Prostate gland (tissue), 2 donors: ENCODE measurements at places on chromosomes 4 and X. TPM values are rescaled to one million over a fixed set of nuclear protein-coding genes. Genes with fewer than 3 reads are reported as not detected.

DNA sequence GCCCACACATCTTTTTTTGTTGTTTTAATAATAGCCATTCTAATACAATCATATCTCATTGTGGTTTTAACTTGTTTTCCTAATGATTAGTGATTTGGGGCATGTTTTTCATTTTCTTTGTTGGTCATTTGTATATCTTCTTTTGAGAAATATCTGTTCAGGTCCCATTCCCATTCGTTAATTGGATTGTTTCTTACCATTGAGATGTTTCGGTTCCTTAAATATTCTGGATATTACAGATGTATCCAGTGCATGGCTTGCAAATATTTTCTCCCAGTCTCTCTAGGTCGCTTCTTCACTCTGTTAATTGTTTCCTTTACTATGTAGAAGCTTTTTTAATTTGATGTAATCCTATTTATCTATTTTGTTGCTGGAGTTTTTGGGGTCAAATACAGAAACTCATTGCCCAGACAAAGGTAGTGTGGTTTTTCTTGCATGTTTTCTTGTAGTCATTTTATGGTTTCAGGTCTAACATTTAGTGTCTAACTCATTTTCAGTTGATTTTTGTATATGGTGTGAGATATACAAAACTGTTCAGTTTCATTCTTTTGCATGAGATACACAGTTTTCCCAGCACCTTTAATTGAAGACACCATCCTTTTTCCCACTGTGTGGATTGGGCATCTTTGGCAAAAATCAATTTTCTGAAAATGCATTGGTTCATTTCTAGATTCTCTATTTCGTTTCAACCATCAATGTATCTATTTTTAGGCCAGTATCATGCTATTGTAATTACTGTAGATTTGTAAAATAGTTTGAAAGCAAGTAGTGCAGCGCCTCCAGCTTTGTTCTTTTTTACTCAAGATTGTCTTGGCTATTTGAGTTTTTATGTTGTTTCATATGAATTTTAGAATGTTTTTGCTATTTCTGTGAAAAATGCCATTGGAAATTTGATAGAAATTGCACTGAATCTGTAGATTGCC, 195.9 kb downstream of the SCFD2 start:
- DNase-seq, result no peak

DNA sequence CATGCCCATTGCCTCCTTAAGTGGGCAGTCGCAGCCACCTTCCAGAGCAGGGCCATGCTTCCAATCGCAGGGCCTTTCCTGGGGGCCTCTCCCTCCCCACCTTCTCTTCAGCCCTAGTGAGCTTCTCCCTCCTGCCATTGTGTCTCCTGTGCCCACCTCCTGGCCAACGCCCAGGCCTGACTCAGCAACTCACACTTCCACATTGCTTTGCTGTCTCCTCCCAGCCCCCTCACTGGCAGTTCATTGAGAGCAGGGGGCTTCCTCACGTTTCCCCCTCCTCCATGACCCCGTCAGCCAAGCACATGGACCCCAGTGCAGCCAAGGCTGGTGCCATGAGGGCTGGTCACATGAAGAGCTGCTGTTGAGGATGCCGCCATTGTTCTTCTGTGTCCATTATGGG, 25.9 kb downstream of the HTRA3 start:
- no peak for DNase-seq

DNA sequence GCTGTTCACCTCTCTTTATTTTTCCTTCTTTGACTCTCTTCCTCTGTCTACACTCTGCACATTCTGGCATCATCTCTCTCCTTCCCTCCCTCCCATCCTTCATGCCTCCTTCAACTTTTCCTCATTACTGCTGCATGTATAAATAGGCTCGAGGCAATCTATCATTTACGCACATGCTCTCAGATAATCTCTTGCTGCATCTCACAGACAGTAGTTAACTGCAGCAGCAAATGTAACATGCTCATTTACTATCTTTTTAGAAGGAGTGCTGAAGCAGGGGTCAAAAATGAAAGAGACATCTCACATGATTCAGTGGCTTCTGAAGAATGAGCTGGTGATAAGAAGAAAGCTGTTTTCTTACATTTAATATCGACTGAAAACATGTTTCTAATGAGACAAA, 127.7 kb downstream of the RASL11B start:
- no peak for DNase-seq

- no peak for DNase-seq
These were observed 18.3 kb downstream of the NOA1 start for GRCh38 chr4:56959100-56959499.

- no peak for DNase-seq
These were observed 47.2 kb downstream of the DMP1 start for GRCh38 chr4:87697272-87697671.

DNA sequence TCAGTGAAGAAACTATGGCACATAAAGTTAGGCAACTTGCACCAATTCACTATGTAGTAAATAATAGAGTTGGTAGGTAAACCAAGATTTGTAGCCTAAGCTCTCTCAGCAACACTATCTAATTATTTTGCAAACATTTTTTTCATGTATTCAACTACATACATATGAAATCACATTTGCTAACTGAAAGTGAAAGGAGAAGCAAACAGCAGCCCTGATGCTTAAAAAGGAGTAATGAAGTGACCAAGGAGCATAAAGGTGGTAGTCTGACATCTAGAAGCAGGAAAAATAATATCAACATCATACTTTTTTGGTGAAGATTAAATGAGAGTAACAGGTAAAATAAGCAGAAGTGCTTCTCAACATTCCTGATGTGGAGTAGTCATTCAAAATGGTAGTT, 603.7 kb downstream of the GRXCR1 start:
- no peak for DNase-seq

GRCh38 chrX:120244395-120244734, 6.2 kb upstream of the ZBTB33 start:
- no peak for DNase-seq

DNA sequence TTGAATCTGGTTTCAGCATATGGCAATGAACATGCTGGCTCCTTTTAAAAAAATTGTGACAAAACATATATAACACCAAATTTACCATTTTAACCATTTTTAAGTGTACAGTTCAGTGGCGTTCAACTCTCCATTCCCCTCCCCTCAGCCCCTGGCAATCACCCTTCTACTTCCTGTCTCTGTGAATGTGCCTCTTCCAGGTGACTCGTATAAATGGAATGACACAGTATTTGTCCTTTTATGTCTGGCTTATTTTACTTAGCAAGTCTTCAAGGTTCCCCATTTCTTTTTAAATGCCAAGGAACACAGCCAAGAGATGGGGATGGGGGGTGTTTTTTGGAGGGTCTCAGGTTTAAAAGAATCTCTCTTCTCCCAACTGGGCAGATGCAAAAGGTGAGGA, 35.4 kb upstream of the BCLAF3 start:
- DNase-seq, result no peak

DNA sequence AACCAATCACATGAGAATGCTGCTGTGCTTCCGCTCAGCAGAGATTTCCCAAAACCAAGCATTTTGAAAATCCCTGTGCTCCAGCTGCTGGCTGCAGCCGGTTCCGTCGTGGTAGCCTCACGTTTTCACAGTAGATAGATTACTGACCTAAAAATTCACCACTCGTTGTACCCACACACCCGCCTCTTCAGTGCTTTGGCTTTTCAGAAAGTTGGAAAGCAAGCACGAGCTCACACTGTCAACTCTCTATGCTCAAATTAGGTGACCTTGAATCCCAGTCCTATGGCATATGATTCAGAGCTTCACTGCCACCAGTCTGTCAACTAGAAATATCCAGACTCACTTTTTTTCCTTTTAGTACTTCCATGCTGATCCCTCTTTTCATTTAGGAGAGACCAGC, 168.9 kb downstream of the DCTD start:
- no peak for DNase-seq

GRCh38 chrX:39238006-39238405, 436.7 kb downstream of the MID1IP1 start:
- no peak for DNase-seq

- no peak for DNase-seq
These were observed 21.4 kb downstream of the NKX1-1 start for GRCh38 chr4:1384675-1385372.

GRCh38 chr4:65865489-65865888, 195.2 kb upstream of the EPHA5 start:
- no peak for DNase-seq

DNA sequence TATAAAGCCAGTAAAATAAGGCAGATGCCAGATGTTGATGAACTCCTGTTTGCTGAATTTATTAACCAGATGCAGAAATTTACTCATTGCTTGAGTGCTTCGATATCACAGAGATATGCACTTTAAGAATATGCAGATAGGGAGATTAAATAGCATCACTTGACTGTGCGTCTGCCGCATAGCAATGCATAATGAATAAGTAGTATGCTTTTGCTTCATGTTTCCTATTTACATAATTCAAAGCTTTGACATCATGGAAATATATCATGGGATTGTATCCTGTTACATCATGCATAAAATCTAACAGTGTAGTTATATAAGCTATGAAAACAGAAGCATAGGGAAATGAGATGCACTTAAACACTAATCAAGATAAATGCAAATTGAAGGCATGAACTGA, 45.9 kb downstream of the VEGFC start:
- no peak for DNase-seq

DNA sequence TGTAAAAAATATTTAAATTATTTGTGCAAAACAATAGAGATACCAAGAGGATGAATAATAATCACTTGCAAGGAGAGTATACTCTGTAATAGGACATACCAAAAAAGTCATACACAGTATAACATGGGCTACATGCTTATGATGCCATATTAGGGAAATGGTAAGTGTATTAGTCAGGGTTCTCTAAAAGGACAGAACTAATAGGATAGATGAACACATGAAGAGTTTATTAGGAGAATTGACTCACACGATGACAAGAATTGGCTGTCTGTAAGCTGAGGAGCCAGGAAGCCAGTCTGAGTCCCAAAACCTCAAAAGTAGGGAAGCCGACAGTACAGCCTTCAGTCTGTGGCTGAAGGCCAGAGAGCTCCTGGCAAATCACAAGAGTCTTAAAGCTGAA, 151.2 kb downstream of the DTHD1 start:
- no peak for DNase-seq

- no peak for DNase-seq
These were observed 90.4 kb upstream of the CITED1 start for GRCh38 chrX:72396117-72396516.

GRCh38 chr4:151198748-151199147, 78.2 kb upstream of the PRSS48 start:
- no peak for DNase-seq

- DNase-seq, result no peak
These were observed 588.6 kb downstream of the NLGN4X start for GRCh38 chrX:5640071-5640470.

DNA sequence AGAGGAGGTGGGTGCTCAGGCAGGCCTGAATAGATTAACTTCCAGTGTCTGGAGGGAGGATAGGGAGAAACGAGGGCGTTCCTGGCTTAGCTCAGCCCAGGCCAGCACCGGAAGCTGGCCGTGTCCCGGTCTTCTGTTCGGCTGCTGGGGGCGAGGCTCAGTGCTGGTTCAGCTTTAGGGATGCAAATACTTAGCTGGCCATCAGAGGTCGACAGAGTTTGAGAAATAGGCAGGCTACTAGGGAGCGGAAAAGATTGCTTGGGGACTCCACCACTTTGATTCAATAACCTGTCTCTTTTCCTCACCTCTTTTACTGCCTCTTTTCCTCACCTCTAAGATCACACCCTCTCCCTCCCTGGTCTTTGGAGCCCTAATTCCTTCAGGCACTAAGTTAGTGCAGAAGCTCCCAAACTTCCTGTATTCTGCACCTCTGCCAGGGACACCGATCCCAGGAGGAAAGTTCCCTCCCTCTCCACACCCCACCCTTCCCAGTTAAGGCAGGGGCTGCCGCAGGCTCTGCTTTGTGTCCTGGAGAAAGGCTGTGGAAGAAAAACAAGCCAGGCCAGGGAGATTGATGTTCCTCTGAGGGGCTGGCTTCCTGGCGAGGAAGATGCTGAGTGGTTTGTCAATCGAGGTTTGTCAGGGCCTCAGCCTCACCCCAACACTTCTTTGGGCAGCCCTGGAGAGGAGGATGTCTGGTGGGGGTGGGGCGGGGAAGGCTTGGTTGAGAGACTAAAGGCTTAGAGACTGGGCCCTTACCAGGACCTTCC, 6.0 kb upstream of the EFNB1 start:
- DNase-seq, result no peak

- DNase-seq, result no peak
These were observed 68.7 kb downstream of the SORCS2 start for GRCh38 chr4:7261087-7261486.

DNA sequence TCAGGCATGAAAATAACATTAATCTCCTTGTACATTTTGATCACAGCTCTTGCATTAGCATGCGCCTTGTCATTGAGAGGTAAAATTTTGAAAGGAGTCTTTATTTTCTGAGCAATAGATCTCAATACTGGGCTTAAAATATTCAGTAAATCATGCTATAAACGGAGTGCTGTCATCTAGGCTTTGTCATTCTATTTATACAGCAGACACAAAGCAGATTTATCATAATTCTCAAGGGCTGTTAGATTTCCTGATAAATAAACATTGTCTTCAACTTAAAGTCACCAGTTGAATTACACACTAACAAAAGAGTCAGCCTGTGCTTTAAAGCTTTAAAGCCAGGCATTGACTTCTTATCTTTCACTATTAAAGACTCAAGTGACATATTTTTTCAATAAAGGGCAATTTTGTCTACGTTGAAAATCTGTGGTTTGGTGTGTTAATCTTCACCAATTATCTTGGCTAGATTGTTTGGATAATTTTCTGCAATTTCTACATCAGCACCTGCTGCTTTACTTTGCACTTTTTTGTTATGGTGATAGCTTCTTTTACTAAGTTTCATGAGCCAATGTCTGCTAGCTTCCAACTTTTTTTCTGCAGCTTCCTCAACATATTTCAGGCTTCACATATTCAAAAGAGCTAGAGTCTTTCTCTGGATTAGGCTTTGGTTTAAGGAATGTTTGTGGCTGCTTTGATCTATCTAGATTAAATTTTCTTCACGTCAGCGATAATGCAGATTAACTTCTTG, 27.9 kb upstream of the UGT2B4 start:
- DNase-seq, result no peak

- no peak for DNase-seq
These were observed 514.3 kb downstream of the ADGRL3 start for GRCh38 chr4:61714387-61714911.

DNA sequence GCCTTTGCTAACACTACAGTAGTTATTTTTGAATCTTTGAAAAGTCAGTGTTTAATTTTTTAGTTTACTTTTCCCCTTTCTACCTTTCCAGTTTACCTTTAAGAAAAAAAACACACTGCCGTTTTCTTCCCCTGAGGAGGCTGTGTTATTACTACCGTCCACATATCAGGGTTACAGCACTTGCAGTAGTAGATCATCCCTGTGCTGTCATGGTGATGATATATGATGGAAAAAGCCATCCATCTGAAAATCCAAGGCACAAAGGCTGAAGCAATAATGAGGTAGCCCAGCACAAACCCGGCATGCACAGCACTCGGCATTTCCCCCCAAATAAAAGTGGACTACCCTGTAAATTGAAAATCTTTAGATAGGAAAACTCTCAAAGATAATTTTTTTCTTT, 258.7 kb downstream of the CXXC4 start:
- no peak for DNase-seq

The EDA2R gene
- 3.9 TPM for total RNA-seq

The CT45A1 gene
- total RNA-seq, result not detected

The CCSER1 gene
- total RNA-seq, result 32.2 TPM

The GALNTL6 gene
- 0.23 TPM for total RNA-seq

The PHKA2 gene
- total RNA-seq, result 55.8 TPM

The HEPH gene
- 6.9 TPM for total RNA-seq

The TFE3 gene
- total RNA-seq, result 88.4 TPM

The CTAG2 gene
- total RNA-seq, result not detected

The STPG2 gene
- total RNA-seq, result 1.1 TPM
